IPS DF 6.9 (cell line): ENCODE measurements at places on chromosomes 5 and 9.

DNA sequence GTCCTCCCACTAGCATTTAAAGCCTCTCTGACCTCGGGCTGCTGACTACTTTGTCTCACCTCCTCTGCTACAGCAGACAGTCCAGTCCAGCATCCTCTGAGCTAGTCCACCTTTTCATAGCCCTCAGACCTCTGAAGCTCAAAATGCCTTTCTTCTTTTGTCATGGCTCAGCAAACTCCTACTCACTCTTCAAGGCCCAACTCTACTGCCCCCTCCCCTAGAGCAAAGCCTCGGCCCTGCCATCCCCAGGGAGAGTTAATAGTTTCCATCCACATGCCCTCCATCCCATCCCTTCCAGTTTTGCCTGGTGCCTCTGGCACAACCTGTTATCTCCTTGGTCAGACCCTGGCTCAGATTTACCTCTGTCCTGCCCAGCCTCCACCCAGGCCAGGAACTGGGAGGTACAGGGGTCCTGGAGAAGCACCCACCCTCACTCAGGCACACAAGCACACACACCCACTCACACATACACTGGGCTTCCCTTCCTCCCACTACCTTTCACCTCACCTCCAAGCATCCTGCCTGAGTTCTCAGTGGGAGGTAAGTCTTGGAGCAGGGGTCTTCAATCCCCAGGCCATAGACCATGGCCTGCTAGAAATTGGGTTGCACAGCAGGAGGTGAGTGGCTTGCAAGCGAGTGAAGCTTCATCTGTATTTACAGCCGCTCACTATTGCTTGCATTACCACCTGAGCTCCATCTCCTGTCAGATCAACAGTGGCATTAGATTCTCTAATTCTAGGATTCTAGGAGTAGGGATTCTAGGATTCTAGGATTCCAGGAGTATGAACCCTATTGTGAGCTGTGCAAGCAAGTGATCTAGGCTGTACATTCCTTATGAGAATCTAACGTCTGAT, 18.1 kb downstream of the PDLIM4 start:
- no peak overlapping the region for H3K4me3 ChIP-seq
- H3K4me1 ChIP-seq = peaks cover 3% of the 10 kb centered on the region
- no peaks in the 10 kb centered on the region; the same call in 1 of the 2 replicates for H3K36me3 ChIP-seq
- no peak for DNase-seq
- H3K27me3 ChIP-seq = no peaks in the 10 kb centered on the region

DNA sequence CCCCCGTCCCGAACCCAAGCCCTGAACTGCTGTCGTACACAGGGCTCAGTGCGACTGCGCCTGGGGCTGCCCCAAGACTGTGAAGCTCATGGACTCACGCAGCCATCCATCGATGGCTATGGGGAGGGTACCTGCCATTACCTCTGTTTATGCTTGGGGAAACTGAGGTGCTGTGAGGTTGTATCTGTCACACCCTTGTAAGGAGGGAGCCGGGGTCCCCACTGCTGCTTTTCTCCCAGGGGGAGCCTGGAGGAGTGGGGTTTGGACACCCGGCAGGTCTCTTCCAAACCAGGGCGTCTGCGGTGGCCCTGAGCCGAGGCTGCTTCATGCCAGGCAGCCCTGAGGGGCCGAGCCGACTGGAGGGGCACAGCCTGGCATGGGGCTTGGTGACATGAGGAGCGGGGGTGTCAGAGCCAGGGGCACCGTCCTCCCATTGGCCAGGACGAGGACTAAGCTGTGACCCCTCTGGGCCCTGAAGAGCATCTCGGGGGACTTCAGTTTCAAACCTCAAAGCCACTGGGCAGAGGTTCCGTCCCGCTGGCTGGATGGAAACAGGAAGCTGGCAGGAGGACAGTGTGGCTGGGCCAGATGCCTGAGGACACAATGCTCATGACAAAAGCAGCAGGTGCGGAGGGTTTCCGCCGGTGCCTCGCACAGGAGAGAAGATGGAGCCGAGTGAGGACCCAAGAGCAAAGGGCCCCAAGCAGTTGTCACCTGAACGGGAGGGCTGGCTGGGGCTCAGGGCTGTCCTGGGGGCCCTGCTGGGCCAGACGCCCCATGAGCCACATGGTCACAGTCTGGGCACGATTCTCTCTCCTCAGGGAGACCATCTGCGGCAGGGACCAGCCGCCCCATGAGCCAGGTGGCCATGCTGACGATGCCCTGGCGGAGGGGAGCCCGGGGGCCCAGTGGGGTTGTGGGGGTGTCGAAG, 54.4 kb upstream of the EXOC3 start:
- no peak overlapping the region for H3K4me3 ChIP-seq
- H3K27me3 ChIP-seq = no peaks in the 10 kb centered on the region
- no peaks in the 10 kb centered on the region for H3K36me3 ChIP-seq
- no peaks in the 10 kb centered on the region for H3K4me1 ChIP-seq

DNA sequence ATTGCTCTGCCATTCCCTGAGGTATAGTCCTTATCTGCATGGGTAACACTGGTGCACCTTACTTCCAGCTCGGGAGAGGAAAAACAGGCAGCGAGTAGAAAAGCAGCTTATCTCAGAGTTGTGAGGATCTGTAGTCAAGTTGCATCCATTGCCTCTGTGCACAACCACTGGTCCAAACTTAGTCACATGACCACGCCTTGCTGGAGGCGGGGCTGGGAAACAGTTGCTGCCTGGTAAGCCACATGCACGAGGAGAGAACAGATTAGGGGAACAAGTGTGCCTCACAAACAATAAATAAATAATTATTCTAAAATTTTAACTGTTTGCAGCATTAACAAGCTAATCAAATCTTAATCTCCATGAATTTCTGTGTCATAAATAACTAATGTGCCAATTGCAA, 18.6 kb downstream of the ZNF622 start:
- no peaks in the 10 kb centered on the region; the same call in 1 of the 2 replicates for H3K36me3 ChIP-seq
- H3K4me1 ChIP-seq = no peaks in the 10 kb centered on the region
- H3K27ac ChIP-seq = no peak overlapping the region
- no peak overlapping the region for H3K4me3 ChIP-seq

- H3K36me3 ChIP-seq = no peaks in the 10 kb centered on the region
- no peak overlapping the region for H3K4me3 ChIP-seq
- no peak for DNase-seq
- peaks cover 4% of the 10 kb centered on the region for H3K4me1 ChIP-seq
- no peak overlapping the region for H3K27ac ChIP-seq
Measured at GRCh38 chr9:133032171-133032570, 1.4 kb downstream of the GTF3C5 start.

DNA sequence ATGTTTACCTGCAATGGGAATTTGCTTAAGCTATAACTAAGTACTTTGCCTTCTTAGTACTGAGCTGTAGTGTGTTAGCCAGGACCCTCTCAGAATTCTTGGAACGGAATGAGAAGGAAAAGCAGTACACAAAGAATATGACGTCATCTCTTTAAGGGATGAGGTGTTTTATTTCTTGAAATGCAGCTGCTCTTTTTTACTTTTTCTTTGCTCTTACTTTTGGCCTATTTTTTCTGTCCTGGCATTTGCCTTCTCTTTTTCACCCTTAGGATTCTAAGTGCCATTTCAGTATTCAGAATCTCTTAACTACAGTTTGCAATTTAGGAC, 10.1 kb downstream of the KIF2A start:
- H3K36me3 ChIP-seq = no peaks in the 10 kb centered on the region
- no peaks in the 10 kb centered on the region for H3K27me3 ChIP-seq
- no peak overlapping the region for H3K4me3 ChIP-seq
- H3K4me1 ChIP-seq = no peaks in the 10 kb centered on the region

- H3K4me3 ChIP-seq = no peak overlapping the region
- no peak overlapping the region for H3K27ac ChIP-seq
- no peak for DNase-seq
- no peaks in the 10 kb centered on the region for H3K36me3 ChIP-seq
- H3K4me1 ChIP-seq = no peaks in the 10 kb centered on the region
Measured at GRCh38 chr5:140393738-140394137, 7.9 kb upstream of the ANKHD1 start.

- H3K27ac ChIP-seq = no peak overlapping the region
- no peaks in the 10 kb centered on the region for H3K27me3 ChIP-seq
- no peaks in the 10 kb centered on the region for H3K36me3 ChIP-seq
- peaks cover 1% of the 10 kb centered on the region; the same call in 1 of the 2 replicates for H3K4me1 ChIP-seq
- no peak for DNase-seq
Measured at GRCh38 chr9:111481885-111482636, 2.1 kb downstream of the ECPAS start.

GRCh38 chr9:36532353-36532752, 40.3 kb upstream of the MELK start:
- no peaks in the 10 kb centered on the region for H3K36me3 ChIP-seq
- DNase-seq = no peak
- H3K27ac ChIP-seq = no peak overlapping the region
- H3K4me1 ChIP-seq = no peaks in the 10 kb centered on the region
- H3K4me3 ChIP-seq = no peak overlapping the region

DNA sequence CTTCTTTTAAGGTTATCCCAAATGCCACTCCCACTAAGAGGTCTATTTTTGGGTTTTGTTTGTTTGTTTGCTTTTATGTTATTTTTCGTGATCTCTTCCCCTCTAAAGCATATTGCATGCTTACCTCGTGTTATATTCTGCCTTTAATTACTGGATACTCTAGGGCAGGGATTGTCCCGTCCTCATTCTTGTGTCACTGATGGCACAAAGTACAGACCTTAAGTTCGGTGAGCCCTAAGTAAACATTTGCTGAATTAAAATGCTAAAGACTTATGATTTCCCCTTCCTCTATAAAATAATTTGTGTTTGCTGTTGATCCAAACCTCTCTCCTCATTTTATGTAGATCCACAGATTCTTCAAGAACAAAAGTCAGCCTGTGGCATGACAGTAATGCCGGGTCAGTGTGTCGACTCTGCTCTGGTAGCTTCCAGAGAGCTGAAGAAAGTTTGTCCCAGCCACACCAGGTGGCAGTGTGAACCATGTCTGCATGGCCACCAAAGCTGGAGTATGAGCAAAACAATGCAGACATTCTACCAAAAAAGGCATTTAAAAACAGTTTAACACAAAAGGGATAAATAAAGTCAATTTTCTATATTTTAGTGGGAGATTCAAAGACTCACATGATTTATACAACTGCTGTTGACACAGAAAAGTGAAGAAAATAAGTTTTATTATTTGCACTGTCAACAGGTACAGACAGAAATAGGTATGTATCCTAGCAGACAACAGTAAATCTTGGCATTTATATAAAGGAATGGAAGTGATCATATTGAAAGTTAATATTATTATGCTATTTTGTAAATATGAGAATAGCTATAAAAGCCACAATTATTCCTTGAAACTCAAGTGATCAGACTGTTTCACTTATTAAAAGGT, 17.9 kb upstream of the POC5 start:
- no peak overlapping the region for H3K4me3 ChIP-seq
- H3K36me3 ChIP-seq = no peaks in the 10 kb centered on the region
- H3K27me3 ChIP-seq = no peaks in the 10 kb centered on the region

DNA sequence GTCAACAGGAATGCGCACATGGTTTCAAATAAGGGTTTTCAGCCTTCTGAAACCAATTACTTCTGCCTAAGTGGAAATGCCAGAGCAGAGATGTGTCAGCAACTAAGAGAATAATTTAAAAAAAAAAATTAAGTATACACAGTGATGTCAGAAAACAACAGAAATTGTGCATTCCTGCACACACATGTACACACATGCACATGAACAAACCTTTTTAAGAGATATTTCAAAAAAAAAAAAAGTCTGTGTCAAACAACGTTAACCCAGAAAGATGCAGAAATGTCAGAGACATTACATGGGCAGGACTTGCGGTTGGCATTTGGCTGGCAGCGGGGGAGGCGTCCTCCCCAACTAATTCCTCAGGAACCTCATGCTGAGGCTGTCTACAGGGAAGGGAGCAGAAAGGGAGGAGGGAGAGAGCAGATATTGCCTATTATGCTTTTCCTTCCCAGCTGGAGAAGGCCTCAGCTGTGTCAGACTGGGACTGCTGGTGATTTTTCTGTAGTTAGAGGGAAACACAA, 536.9 kb upstream of the WWC1 start:
- no peak overlapping the region for H3K4me3 ChIP-seq
- H3K36me3 ChIP-seq = no peaks in the 10 kb centered on the region
- DNase-seq = no peak
- no peaks in the 10 kb centered on the region for H3K27me3 ChIP-seq
- H3K4me1 ChIP-seq = peaks cover 1% of the 10 kb centered on the region

- no peaks in the 10 kb centered on the region for H3K36me3 ChIP-seq
- H3K4me1 ChIP-seq = no peaks in the 10 kb centered on the region
- H3K27me3 ChIP-seq = no peaks in the 10 kb centered on the region
- H3K27ac ChIP-seq = no peak overlapping the region
Measured at GRCh38 chr9:115694014-115694413, 459.6 kb upstream of the PAPPA start.

GRCh38 chr9:94933511-94933828, 207.0 kb downstream of the AOPEP start:
- H3K27ac ChIP-seq = no peak overlapping the region
- no peaks in the 10 kb centered on the region for H3K27me3 ChIP-seq
- H3K36me3 ChIP-seq = no peaks in the 10 kb centered on the region
- no peak overlapping the region for H3K4me3 ChIP-seq
- no peaks in the 10 kb centered on the region for H3K4me1 ChIP-seq
- no peak for DNase-seq

DNA sequence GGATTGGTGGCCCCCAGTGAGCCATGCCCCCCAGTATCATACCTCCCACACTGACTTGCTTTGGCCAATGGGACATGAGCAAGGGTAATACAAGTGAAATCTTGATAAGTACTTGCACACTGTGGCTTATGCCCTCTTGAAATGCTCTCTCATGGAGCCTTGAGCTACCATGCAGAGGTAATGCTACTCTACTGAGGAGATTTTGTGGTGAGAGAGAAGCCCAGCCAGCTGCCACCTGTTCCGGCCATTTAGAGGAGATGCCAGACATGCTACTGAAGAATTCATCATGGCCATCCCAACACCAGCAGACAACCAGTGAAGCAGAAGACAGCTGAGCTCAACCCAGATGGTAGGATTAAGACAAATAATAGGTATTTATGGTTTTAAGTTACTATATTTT, 299.5 kb downstream of the MEF2C start:
- no peaks in the 10 kb centered on the region for H3K4me1 ChIP-seq
- no peak overlapping the region for H3K4me3 ChIP-seq
- DNase-seq = no peak
- no peaks in the 10 kb centered on the region for H3K36me3 ChIP-seq

- no peak overlapping the region for H3K4me3 ChIP-seq
- no peak overlapping the region for H3K27ac ChIP-seq
- no peaks in the 10 kb centered on the region for H3K36me3 ChIP-seq
- DNase-seq = no peak
- no peaks in the 10 kb centered on the region for H3K4me1 ChIP-seq
Measured at GRCh38 chr9:83960991-83961390, 19.0 kb downstream of the HNRNPK start.

DNA sequence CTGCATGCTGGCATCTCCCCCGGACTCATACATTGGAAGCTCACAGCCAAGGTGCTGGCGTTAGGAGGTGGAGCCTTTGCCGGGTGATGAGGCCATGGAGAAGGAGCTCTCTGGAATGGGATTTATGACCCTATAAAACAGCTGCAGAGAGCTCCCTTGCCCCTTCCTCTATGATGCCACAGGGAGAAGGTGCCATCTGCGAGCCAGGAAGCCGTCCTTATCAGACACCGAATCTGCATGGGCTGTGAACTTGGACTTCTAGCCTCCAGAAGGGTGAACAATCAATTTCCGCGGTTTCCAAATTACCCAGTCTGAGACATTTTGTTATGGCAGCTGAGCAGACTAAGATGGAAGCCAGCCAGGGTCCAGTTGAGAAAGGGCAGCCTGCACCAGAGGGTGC, 381.2 kb upstream of the IRX1 start:
- no peaks in the 10 kb centered on the region for H3K4me1 ChIP-seq
- no peak overlapping the region for H3K27ac ChIP-seq
- H3K36me3 ChIP-seq = no peaks in the 10 kb centered on the region
- no peaks in the 10 kb centered on the region for H3K27me3 ChIP-seq
